ENCODE measurements at places on chromosomes 11 and 22. TPM values are rescaled to one million over a fixed set of nuclear protein-coding genes. Genes with fewer than 3 reads are reported as not detected.

THRSP gene
- not detected for total RNA-seq

RPS6KA4 gene
- 60.8 TPM for total RNA-seq

POTEH gene
- total RNA-seq: not detected

NUP98 gene
- 78.7 TPM for total RNA-seq

CDC42BPG gene
- total RNA-seq: 1.0 TPM

XPNPEP3 gene
- 10.6 TPM for total RNA-seq

LMNTD2 gene
- total RNA-seq: 2.4 TPM

GUCY1A2 gene
- 0.05 TPM for total RNA-seq

OR51G2 gene
- not detected for total RNA-seq

PMM1 gene
- 25.5 TPM for total RNA-seq

CYTH4 gene
- 0.90 TPM for total RNA-seq

WNT7B gene
- 51.2 TPM for total RNA-seq

KCNK4 gene
- total RNA-seq: not detected

NCAM1 gene
- 0.11 TPM for total RNA-seq

ADORA2A gene
- total RNA-seq: 0.73 TPM

LRRC56 gene
- 0.95 TPM for total RNA-seq

PNPLA5 gene
- not detected for total RNA-seq

GRIA4 gene
- total RNA-seq: not detected

CREB3L1 gene
- total RNA-seq: 5.1 TPM

TENM4 gene
- total RNA-seq: 0.19 TPM

CALCA gene
- not detected for total RNA-seq

OR5D16 gene
- total RNA-seq: not detected

ART5 gene
- 0.27 TPM for total RNA-seq

SYVN1 gene
- 42.1 TPM for total RNA-seq

APOBEC3B gene
- total RNA-seq: 29.2 TPM

SLC22A8 gene
- not detected for total RNA-seq

C11orf21 gene
- not detected for total RNA-seq

RCOR2 gene
- total RNA-seq: 0.91 TPM

OR10G7 gene
- total RNA-seq: not detected

SMC1B gene
- 0.05 TPM for total RNA-seq

Measured in A549 treated with dexamethasone at 1 μM for 4 hours (cell line).